ENCODE measurements at places on chromosomes 5 and 9.

DNA sequence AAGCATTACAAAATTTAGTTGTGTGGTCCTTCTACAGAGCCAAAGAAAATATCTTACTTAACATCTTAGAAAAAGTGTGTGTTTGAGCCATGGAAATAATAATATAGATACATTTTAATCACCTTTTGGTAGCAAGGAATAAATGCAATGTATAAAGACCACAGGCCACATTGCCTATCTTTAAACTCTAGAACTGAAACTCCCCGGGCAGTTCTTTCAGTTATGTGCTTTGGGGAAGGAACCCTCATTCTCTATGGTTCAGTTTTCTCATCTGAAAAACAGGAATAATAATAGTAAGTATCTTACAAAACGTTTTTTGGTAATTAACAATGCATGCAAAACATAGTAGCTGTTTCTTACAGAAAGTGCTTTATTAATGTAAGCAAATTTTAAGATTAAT lies 67.8 kb upstream of the GABRB2 start:
- no peak for DNase-seq

DNA sequence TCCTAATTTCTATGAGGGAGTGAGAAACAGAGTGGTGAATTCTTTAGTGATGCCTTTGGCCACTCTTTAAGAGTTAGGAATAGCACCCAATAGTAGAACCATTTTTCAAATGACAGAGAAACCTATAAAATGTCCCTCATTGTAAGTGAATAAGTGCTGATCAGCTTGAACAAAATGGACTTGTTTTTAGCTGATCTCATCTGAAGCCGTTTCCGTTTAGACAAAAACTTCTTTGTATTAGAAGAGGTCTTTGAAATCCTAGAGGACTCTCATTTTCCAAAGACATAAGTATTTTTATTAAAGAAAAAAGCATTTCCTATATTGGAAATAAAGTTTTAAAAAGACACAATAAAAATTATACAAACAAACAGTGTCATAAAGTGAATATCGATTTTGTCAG lies 273.9 kb downstream of the ARHGEF28 start:
- DNase-seq, result no peak

DNA sequence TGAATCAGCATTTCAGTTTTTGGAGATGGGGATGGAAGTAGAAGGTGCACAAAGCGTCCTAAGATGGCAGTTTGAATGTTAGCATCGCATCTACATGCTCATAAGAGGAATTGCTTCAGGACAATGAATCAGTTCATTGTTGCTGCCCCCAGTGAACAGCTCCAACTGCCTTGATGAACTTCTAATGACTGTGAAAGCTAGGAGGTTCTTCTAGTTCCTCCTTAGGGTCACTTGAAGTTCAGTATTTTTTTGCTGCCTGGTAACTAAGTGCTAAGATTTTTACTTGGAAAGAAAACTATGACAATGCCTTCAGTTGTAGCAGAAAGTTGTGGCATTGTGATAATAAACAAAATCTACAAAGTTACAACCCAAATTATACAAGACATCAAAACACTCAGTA lies 271.6 kb downstream of the RAB3C start:
- no peak for DNase-seq

GRCh38 chr5:138359621-138360020 lies 7.1 kb downstream of the KDM3B start:
- no peak for DNase-seq

- no peak for DNase-seq
Observed at GRCh38 chr5:157196045-157196444, 15.4 kb downstream of the ITK start.

GRCh38 chr5:7638456-7638855 lies 212.5 kb downstream of the CFAP90 start:
- DNase-seq, result peak; percentile 1

DNA sequence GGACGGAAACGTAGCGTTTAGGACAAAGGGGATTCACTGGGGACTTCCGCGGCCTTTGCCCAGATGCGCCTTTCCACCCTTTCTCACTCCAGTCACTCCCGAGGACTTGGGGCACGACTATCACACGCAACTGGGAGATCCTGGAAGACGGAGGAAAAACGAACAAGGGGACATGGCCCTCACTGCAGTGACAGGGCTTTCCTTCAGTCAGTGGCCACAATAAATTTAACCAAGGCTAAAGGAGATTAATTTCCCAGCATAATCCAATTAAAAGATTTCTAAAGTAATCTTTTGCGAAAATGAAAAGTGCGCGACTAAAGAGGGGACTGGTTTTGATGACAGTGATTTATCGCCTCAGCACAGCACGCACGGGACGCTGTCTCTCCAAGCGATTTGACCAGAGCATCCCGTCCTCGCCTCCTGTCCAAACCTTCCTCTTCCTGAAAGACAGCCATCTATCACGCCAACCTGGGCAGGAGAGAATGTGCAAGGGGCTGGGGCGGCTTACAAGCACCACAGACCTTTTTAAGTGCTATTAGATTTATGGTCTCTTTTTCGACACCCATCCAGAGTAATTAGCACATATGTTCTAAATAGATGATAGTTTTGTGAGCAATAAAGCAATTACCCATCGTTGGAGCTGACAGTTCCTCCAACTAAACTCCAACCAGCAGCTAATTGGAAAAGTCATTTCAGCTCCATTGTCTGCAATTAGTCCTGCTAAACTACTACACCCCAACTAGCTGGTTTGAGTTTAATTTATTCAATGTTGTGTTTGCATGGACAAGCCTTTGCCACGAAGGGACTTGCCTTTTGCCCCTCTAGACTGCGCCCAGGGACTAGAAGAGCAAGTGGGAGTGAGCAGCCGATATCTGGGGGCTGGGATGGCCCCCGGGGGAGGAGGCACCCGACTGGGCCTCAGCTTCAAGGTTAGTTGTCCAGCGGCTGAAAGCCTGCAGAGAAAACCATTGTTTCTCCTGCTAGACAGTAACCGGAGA lies 7.4 kb downstream of the NR2F1-AS1 start:
- DNase-seq, result no peak

DNA sequence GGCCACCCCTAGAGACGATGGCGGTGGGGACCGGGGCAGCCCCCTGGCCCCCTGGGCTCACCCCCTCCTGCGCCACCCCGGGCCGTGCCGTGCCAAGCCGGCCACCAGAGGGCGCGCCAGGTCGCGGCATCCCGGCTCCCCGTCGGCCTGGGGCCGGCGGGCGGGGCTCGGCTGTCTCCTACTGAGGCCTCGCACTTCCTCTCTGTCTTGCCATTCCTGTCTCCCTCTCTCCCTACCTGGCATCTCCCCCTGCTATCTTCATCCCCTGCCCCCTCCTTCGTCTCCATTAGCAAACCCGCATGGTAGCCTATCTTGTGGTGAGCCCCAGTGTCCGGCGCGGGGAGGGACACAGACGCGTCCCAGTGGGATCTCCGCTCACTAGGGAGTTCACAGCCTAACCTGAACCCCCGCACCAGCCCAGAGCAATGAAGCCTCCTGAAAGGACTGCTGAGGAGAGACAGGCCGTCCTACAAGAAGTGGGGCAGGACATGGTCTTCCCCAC lies 29.8 kb upstream of the FABP6 start:
- DNase-seq, result peak; percentile 70

- no peak for DNase-seq
Observed at GRCh38 chr9:78874061-78874460, 577.1 kb downstream of the PSAT1 start.

DNA sequence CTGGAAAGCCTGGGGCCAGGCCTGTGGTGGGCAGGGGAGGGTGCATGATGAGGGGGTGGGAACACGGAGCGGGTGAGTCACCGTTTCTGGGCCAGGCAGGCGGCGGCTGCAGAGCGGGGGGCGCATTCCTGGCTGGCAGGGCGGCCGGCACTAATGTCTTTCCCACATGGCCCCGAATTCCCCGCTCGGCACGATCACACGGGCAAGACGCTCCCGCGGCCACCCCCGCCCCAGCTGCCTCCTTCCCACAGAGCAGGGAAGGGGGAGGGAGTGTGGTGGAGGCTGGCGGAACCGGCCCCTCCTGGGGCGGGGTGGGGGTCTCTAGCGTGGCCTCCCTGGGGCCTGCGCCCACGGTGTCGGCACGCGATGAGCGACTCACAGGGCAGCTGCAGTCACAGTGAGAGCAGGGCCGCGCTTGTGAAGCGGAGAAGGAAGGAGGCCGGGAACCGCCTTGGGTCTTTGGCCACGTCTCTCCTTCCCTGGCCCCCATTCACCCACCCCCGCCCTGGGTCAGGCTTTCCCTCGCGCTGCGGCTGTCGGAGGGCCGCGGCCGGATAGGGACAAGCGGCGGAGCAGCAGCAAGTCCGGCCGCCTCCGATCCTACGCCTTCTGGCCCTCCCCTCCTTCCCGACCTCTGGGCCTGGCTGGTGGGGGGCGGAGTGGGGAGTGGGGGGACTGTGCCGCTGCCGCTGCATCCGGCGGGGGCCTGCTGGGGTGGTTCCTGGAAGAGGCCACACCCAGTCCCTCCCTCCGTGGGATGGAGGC lies 48.9 kb downstream of the CXXC5 start:
- no peak for DNase-seq

DNA sequence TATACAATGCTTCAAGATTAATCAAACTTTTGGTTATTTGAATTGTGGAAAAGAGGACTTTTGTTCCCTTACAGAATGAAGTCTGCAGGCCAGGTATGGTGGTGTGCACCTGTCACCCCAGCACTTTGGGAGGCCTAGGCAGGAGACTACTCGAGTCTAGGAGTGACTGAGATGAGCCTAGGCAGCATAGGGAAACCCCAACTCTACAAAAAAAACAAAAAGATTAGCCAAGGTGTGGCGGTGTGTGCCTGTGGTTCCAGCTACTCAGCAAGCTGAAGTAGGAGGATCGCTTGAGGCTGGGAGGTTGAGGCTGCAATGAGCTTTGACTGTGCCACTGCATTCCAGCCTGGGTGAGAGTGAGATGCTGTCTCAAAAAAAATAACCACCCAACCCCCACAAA lies 9.3 kb downstream of the CCNH start:
- no peak for DNase-seq

- DNase-seq, result no peak
Observed at GRCh38 chr5:130171699-130172098, 267.4 kb downstream of the CHSY3 start.

GRCh38 chr9:12875191-12875590 lies 100.4 kb downstream of the LURAP1L start:
- no peak for DNase-seq

DNA sequence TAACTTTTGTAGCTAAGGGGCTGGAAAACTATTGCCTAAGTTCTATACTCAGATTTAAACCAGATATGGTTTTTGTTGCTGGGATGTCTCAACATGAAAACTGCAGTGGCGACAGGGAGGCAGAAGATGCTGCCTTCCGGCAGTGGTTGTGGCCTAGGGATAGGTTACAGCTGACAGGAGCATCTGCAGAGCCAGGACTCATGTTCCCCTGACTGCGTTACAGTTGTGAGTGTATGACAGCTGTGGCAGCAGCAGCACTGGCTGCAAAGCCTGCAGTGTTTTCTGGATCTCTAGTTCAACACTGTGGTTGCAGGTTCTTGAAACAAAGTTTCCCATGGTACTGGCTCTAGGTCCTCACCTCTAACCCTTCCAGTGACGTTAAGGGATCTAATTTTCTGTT lies 498.8 kb upstream of the CDH18 start:
- DNase-seq, result no peak

- no peak for DNase-seq
Observed at GRCh38 chr5:40166802-40167201, 512.9 kb upstream of the PTGER4 start.

DNA sequence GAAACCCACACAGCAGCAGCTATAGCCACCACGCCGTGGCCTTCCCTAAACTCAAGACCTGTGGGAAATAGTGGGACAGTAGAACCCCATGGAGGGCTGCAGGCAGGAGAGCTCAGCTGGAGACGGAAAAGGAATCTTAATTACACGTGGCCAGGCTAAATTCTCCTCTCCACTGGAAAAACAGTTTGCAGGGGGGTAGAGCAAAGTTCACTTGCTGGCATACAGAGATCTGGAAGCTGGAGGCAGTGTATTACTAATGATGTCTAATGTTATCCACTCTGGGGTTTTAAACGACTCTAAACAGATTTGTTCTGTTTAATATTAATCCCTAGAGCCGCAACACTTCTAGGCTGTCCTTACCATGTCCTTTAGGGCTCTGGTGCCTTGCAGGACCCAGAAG lies 257.1 kb downstream of the SAXO1 start:
- no peak for DNase-seq

DNA sequence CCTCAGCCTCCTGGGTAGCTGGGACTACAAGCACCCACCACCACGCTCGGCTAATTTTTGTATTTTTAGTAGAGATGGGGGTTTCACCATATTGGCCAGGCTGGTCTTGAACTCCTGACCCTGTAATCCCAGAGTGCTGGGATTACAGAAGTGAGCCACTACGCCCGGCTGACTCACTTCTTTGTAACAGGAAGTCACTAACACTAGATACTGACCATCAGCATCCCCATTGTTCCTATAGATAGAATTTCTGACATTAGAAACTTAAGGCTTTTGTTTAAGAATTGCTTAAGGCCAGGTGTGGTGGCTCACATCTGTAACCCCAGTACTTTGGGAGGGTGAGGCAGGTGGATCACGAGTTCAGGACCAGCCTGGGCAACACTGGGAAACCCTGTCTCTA lies 42.2 kb downstream of the LEAP2 start:
- no peak for DNase-seq

- no peak for DNase-seq
Observed at GRCh38 chr9:2241461-2241835, 226.3 kb downstream of the SMARCA2 start.

DNA sequence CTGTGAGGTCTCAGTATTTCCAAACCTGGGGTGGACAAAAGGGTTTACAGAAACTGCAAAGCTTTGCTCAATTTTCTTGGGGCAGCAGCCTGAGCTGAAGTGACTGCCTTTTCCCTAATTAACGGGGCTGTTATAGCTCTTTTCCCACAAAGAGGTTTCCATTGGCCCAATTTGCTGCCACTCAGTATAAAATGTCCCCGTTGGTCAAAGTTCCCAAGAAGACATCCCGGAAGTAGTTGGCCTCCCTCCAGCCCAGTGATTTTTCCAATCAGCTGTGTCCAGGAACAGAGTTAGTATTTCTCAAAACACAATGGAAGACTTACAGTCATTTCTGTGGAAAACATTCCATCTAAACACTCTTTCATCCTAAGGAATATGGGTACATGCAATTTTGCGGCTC lies 643.6 kb downstream of the ACTL7B start:
- DNase-seq, result no peak

DNA sequence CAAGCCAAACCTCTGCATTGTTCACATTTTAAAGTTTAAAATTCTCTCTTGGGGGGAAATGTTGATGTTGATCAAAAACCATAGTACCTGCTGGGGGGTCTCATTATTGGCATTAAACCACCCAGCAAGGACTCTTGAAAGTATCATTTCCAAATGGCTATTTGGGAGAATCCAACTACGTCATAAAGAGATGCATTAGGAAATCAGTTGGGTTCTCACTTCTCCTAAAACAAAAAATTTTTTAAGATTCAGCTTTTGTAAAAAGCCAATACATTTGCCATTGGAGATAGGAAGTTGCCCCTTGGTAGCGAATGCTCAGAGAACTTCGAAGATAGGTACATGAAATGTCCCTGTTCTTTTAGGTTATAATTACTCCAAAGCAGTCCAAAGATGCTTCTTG lies 96.4 kb downstream of the GNAQ start:
- DNase-seq, result no peak

DNA sequence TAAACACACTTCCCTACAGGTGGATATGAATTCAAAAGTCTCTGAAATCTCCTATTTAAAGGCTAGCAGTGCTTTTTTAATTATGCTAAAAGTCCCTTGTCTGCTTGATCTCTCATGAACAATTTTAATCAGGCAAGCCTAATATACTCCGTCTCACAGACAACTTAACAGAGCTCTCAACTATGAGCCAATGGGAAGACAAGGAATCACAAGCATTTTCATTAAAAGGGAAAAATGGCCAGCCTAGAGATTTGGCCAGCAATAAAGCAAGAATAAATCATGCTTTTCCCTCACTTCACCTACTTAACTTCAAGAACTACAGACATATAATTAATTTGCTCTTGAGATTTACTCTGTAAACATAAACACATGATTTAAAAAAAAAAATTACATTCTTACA lies 78.0 kb downstream of the RFX3 start:
- DNase-seq, result no peak
